NK-92 treated with Interleukin-12 subunit alpha and Interleukin-12 subunit beta, amount 100 ng/mL, for 24 hours (cell line): ENCODE measurements at places on chromosomes 7 and 10.
A peak's percentile ranks its signal among the peaks of the same experiment; 100 is the strongest.

- DNase-seq = no peak
Measured at GRCh38 chr10:51770709-51771108, 71.3 kb upstream of the CSTF2T start.

GRCh38 chr10:109863775-109864174, 59.5 kb downstream of the XPNPEP1 start:
- DNase-seq = no peak

GRCh38 chr10:75021379-75022249, 89.8 kb upstream of the SAMD8 start:
- DNase-seq = no peak

DNA sequence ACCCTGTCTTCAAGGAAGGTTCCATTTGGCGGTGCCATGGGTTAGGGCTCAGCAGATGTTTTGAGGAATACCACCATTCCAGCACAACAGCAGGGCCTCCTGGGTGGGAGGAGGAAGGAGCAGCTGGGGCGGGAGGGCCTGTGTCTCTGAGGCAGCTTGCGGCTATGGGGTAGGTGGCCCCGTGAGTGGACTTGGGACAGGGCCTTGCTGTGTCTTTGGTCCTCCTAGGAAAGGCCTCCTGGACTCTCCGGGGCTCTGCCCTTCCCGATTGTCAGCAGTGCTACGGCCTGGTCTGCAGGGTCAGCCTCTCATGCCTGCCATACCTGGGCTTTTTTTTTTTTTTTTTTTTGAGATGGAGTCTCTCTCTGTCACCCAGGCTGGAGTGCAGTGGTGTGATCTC, 96.7 kb downstream of the PAXIP1 start:
- no peak for DNase-seq

DNA sequence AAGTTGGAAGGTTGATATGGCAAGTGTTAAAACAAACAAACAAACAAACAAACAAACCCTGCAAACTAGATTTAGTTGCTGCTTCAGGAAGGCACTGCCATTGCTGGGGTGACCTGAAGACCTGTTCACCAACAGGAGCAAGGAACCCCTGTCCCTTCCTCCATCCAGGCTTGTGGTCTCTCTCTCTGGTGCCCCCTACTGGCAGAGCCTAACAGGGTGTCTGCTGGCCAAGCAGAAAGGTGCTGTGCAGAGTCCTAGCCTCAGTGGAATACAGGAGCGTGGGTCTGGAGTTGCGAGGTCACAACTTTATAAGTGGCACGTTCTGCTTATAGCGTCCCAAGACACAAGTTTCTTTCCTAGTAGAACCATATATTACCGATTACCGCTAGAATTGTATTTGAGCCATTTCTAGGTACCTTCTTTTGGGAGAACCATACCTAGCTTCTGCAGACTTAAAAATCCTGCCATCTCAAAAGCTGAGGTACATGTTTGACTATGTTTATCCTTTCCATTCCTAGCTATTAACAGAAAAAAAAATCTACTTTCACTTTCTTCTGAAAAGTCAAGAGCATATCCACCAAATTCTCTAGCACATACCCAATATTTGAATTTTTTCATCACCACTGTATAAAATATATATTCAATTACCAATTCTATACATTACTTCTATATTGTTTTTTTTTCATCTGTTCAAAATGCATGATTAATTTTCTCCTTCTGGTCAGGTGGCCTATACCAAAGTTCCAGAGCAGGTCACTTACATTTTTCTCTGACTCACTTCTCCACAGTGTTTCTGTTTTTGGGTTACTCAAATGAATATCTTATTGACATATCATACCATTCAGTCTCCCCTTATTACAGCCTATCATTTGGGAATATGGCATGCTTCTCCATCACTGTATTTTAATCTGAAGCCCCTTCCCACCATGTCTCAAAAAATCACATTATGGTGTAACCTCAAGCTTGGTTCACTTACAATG, 29.1 kb upstream of the CALD1 start:
- peak; percentile 9 for DNase-seq

DNA sequence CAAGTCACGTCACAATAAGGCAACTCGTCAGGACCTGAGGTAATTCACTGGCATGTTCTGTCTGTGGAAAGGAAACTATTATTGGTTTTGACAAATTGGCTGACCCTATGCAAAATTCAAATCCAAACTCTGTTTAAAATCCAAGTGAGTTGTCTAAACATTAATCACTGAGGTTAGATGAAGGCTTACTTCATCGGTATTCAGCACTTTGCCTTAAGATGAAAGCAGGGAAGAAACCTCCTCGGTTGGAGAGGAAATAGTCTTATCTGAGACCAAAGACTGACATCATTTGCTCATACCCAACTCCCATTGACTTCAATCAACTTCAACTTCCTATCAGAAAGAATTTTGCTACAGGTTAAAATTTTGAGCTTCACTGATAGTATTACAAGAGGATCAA, 355.1 kb upstream of the MBL2 start:
- no peak for DNase-seq
